ENCODE measurements at places on chromosomes 4 and X.

DNA sequence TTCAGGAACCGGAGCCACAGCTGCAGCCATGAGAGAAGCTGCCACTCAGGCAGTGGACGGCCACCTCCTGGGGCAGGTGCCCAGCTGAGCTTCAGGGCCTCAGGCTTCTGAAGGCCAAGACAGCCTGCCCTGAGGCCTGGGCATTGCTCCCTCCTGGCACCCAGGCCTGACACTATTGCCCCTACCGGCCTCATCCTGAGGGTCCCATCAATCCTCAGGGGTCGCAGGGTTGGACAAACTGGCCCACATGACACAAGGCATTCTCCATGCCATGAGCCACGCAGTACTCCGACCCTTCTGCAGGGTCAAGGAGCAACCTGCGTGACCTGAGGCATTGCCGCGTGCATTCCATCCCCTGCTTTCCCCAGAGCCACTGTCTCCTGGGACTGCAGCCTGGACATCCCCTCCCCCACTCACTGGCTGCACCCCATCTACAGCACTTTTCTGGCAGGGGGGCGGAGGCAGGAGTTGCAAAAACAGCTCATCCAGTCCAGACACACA is 3.0 kb upstream of the ZFP92 start:
- no peak for DNase-seq

GRCh38 chrX:72368796-72369195 is 63.1 kb upstream of the CITED1 start:
- no peak for DNase-seq

DNA sequence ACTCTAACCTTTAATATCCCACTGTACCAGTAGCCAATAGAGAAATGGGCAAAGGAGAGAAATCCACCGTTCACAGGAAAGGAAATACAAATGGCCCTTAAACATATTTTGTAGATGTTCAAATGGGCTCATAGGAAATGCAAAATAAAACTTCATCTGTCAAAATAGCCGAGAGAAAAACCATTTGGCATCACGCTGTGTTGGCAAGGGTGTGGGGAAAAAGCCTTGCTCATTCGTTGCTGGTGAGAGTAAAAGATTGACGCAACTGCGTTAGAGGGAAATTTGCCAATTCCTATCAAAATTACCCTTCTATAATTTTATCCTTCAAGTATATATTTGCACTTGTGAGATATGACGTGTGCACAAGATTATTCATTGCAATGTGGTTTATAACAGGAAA is 131.9 kb downstream of the EIF4E start:
- no peak for DNase-seq

GRCh38 chrX:148499638-148500422 is 587 bp upstream of the AFF2 start:
- no peak for DNase-seq

DNA sequence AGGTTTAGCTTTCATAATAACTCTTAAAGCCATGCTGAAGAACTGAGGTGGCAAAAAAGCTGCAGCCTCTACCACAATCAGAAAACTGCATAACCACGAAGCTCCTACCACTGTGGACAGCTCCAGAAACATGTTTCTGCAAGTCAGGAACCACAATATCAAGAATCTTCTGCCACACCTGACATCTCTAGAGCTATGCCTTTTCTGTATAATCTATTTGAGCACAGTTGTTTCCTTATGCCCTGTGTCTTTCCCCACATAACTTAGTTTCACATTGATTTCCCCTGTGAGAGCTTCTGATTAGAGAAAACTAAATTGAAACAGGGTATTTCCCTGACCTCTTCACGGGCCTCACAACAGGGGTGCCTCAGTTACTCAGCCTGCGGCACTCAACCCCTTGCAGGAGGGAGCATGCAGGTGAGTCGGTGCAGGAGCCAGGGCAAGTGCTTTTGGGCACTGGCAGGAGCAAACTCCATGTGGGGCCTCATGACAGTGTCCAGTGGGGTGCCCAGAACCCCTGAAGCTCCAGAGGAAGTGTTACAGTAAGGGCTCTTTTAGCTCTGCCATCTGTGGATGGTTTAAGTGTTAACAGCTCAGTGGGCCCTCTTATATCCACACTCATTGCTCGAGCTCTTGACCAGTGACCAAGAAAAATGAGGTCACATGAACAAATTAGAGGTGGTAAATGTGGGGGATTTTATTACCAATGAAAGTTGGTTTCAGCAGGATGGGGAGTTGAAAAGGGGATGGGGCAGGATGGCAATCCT is 132.8 kb upstream of the BMP3 start:
- DNase-seq = no peak

Data from NCI-H2171 treated with DMSO at 0.1 percent for 48 hours (cell line).